ENCODE measurements at places on chromosomes 1 and 21.
A peak's percentile ranks its signal among the peaks of the same experiment; 100 is the strongest.

GRCh38 chr1:68725001-68725752, 228.3 kb upstream of the DEPDC1 start:
- no peak for DNase-seq

GRCh38 chr1:112625696-112626095, 6.1 kb downstream of the CAPZA1 start:
- DNase-seq = no peak

DNA sequence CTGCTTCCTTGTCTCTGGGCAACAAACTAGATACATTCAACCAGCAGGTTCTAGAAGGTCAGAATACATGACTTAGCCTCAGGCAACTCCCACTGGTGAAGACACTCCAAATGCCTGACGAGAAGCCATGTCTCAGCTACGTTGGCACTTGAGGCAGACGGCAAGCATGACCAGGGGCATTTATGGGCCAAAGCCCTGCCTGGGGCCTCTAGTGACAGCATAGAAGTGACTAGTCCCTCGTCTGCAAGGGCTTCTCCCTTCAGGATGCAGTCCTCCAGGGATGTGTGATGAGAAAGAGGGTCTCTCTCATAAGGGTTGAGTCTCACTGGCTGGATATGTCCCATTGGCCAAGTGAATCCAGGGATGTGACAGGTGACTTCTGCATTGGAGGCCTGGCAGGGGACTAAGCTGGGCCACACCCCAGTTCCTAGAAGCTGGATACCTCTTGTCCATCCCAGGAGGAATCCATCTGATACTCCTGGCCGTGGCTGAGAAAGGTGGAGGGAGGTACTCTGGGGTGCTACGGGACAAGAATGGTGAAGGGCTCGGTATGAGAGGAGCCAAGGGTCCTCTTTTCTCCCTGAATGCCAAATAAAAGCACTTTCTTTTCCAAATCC, 148.6 kb upstream of the HMGB4 start:
- DNase-seq = no peak

GRCh38 chr1:230647321-230647720, 5.0 kb downstream of the COG2 start:
- DNase-seq = no peak

GRCh38 chr1:61220536-61220935, 138.2 kb downstream of the NFIA start:
- DNase-seq = no peak

- no peak for DNase-seq
These were observed 87.2 kb downstream of the SYT2 start for GRCh38 chr1:202623075-202623474.

DNA sequence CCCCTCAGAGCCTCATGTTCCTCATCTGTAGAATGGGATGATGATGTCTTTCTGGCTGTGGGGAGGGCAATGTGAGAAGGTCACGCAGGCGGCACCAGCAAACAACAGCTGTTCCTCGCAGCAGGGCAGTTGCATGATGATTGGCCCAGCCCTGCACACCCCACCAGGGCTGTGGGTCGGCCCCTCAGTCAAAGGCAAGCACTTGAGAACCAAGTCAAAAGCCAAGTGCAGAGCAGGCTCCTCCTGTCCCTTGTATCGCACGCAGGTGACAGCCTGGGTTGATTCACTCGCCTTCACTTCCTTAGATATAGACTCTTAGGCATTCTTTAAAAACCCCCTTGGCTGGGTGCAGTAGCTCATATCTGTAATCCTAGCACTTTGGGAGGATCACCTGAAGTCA, 191.9 kb upstream of the C1orf174 start:
- no peak for DNase-seq

DNA sequence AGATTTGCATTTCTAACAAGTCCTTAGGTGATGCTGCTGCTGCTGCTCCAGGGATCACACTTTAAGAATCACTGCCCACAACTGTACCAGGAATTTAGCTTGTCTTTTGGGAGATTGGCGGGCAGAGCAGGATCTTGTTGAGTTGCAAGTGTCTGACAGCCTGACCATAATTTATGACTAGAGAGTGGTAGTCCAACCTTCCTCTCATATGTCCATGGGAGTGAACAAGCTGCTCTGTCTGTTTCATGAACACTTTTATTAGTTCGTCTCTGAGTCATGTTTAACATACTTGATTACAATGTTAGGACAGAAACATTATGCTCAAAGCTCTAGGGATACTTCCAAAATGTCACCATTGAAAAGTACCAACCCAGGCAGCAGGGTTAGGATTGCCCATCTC, 169.6 kb downstream of the TGFB2 start:
- DNase-seq = no peak

DNA sequence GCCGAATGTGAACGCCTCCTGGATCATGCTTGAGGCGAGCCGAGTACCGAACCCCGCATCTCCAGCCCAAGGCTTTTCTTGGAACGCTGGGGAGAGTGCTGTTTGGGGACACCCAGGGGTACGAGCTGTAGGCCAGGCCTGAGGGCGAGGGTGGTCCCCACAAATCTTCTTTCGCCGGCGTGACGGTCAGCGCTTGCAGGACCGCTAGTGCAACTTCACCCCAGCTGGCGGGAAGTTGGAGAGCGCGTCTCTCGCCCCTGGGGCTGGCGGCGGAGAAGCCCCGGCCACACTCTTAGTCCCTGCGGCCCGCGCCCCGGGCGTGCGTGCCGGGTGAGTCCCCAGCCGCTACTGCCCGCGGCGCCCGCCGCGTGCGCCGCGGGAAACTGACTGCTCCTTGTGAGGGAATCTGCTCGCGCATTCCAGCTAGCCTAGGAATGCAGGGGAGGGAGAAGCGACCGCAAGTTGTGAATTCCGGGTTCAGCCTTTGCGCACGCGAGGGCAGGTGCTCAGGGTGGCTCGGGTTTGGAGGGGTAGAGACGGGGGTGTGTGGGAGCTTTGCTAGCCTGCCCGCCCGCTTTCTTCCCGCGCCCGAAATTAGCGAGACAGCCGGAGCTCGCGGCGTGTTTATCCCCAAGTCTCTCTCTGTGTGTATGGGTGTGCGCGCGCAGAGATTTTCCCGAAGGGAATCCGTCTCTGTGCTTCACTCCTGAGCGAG, 884 bp downstream of the LHX4 start:
- DNase-seq = no peak

DNA sequence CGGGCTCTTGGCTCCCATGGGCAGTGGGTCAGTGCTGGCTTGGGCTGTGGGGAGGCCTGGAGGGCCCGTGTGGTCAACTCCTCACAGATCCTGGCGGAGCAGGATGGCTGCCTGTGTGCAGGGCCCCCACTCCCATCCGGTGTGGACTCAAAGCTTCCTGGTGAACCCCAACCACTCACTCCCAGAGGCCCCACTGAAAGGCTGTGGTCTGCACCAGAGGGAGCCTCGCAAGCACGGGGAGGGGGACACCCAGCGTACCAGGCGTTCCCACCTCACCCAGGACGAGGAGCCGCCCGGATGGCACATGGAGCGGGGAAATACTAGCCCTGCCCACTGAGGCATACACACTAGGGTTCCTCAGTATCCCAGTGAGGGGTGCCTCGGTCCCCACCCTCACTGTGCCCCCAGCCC, 75.4 kb upstream of the ACTRT2 start:
- DNase-seq = no peak

GRCh38 chr1:2504225-2504948, 22.0 kb downstream of the PANK4 start:
- no peak for DNase-seq

- DNase-seq = no peak
These were observed 26.7 kb downstream of the ASTN1 start for GRCh38 chr1:177137814-177138213.

GRCh38 chr21:37619464-37619974, 252.9 kb downstream of the DYRK1A start:
- DNase-seq = no peak

DNA sequence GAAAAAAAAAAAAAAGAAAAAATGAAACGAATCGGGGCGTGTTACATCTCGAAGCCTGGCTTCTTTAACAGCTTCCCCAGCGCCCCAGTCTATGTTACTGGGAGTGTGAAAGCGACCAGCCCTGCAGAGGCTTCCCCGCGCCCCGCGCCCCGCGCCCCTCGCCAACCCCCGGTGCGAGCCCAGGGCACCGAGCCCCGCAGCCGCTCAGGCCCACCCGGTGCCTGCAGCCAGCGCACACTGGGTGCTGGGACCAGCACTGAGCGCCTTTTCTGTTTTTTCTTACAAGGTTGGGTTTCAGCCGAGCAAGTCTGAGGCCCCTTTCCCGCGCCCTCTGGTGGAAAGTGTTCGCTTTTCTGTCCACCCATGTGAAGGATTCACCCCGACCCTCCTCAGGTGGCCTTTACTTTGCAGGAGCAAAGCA, 42.1 kb upstream of the ZNF496 start:
- DNase-seq = peak; percentile 55

- DNase-seq = no peak
These were observed 39.9 kb downstream of the STUM start for GRCh38 chr1:226588484-226588883.

DNA sequence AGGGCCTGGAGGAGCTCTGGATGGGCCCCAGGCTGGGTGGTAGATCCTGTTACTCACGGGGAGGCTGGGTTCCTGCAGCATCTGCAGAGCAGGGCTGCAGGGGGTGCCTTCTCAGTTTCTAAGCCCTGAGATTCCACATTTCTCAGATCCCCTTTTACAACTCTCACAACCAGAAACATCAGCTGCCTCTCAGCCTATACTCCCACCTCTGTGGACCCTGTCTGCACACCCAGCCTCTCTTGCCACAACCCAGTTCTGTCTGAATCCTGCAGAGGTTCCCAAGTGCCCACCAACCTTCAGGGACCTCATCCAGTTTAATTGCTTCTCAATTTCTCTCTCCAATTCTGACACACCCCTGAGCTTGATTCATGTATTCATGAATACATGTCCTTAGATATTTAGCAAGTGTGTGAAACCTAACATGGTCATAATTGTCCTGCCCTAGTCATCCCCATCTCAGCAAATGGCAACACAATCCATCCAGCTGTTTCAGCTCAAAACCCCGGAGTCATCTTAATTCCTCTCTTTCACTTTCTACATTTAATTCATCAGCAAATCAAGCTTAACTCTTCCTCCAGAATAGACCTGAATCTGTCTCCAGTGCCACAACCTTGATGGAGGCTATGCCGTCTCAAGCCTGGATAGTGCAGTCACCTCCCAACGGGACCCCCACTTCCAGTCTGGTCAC, 57.0 kb upstream of the NEK2 start:
- no peak for DNase-seq

DNA sequence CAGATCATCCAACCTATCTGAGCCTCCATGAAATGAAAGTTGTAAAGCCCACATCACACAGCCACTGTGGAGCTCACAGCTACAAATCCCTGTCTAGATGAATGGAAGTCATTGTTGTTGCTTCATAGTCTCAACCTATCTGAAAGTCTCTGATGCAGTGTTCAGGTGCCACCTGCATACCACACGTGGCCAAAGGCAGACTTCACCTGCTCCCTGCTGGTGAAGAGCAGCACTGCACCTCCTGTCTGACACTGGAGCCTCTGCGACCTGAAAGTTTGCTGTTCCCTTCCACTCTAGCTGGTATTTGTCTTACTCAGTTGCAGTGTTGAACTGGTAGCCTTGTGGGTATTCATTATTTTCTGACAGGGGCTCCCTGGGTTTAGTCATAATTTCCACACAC, 18.4 kb downstream of the LORICRIN start:
- DNase-seq = peak; percentile 41

Measured in activated naive CD8-positive, alpha-beta T cell treated with anti-CD3 and anti-CD28 coated beads for 36 hours (primary cell).